ENCODE measurements at places on chromosomes 12 and 14.

GRCh38 chr12:56581418-56582145, 48.5 kb downstream of the BAZ2A start:
- no peak for DNase-seq

- no peak for DNase-seq
Observed at GRCh38 chr14:65277580-65278270, 134.8 kb upstream of the FUT8 start.

DNA sequence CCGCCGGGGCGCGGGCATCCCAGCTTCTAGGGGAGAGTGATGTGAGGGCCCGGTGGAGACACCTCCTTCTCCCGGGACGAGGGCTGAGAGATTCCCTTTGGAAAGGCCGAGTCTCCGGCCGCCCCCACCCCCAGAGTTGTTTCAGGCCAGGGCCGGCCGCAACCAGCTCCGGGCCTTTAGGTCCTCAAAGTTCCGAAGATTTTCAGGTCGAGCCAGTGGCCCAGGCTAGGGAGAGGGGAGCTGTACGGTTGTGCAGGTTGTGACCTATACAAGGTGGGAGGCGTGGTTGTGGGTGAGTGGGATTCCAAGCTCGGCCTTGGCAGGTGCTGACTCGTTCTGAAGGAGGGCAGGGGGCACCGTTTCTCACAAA, 18.4 kb upstream of the ANKRD33 start:
- DNase-seq, result no peak

DNA sequence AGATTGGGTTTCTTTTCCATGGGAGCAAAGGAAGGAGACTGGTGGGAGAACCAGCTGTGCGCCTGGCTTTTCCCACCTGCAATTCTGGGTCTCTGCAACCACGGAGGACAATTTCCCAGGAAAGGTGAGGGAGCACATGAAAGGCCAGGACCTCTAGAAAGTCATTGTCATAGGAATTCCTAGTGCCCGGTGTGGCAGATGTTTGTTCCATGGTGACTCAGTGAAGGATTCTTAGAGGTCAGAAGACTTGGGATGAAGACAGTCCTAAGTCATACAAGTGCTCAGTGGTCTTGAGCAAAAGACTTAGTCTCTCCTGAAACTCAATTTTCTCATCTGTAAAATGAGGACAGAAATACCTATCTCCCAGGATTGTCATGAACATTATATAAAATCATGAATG, 51.3 kb downstream of the KCNA5 start:
- DNase-seq, result no peak

DNA sequence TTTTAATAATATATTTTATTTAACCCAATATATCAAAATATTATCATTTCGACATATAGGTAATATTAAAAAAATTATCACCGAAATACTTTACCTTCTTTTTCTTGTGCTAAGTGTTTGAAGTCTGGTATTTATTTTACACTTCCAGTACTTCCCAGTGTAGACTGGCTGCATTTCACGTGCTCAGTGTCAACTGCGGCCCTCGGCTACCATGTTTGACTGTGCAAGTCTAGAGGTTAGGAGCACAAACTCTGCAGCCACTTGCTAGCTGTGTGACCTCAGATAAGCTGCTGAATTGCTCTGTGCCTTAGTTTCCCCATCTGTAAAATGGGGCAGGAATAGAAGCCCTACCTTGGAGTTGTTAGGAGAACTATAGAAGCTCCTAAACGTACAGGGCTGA, 42.3 kb upstream of the ESRRB start:
- no peak for DNase-seq

GRCh38 chr12:131188131-131189050, 234.7 kb downstream of the ADGRD1 start:
- DNase-seq, result no peak

DNA sequence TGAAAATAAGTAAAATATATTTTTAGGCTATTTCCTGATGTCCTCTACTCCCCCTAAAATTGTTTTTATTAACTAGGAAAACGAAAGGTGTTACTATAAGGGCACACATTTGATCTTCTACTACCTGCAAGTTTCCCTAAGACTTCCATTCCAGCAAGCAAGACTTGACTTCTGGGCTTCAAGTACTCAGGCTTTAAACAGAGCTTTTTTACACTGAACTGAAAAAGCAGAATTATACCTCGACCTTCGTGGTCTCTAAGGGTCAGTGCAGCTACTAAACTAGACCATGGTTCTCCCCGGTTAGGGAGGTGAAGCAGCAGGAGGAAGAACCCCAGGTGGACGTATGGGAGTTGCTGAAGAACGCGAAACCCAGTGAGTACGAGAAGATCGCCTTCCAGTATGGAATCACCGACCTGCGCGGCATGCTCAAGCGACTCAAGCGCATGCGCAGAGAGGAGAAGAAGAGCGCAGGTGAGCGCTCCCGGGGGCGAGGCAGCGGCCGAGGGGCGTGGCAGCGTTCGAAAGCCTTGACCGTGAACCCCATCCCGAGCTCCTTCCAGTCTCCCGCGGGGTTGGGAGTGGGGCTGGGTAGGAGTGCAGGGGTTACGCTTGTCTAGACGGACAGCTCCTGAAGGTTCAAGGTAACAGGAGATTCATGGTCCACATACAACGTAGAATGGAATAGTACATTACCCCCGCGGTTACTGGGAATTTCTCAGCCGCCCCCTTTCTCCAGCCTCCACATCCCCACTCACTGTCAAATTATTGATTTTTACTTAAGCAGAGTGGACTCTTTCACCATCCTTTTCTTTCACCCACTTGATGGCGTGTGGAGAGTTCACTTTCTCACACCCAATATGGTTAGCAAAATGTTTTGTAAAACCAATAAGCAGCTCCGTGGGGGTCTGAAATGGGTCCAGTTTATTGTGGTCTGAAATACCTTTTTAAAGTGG, 47.6 kb downstream of the MYBPC1 start:
- DNase-seq, result peak; percentile 18

DNA sequence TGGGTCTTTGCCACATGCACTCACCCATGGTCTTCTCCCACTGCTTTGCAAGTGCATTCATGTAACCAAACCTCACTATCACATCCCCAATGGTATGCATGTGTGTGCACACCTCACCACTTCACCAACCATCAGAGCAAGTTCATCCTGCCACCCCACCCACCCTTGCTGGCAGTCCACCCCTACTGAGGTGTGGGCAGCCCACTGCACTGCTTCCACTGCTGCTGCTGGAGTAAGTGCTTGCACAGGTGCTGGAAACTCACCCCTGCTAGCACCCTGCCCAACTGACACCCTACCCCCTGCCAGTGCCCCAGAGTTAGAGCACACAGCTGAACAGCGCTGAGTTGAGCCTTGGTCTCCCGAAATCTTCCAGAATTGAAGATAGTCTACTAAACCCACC, 46.1 kb upstream of the CLEC14A start:
- DNase-seq, result no peak

DNA sequence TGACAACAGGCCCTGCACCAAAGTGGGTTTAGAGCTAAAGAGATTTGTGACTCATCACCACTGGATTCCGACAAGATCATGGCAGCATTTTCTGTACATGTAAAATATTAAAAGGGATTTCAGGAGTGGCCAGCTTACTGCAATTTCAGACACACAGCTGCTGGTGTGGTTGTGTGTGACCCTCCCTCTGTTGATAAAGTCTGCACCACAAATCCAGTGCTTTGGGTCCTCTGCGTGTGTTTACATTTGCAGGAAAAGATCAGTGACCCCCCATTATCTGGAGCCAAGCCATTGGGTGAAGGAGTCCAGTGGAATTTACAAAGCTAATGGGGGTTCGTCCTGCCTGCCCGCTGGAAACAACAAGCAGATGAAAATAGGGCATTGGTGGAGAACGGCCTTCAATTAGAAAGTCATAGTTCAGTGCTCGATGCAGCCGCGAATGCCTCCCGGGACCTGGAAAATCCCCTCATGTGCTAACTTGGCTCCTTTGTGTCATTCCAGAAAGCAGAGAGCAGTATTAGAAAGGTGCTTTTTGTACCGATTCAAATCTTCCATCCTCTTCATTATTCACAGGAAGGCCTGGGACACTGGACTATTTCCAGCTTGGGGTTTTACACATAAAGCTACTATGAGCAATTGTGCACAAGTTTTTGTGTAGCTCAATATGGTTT, 188.5 kb upstream of the TMEM132C start:
- no peak for DNase-seq

DNA sequence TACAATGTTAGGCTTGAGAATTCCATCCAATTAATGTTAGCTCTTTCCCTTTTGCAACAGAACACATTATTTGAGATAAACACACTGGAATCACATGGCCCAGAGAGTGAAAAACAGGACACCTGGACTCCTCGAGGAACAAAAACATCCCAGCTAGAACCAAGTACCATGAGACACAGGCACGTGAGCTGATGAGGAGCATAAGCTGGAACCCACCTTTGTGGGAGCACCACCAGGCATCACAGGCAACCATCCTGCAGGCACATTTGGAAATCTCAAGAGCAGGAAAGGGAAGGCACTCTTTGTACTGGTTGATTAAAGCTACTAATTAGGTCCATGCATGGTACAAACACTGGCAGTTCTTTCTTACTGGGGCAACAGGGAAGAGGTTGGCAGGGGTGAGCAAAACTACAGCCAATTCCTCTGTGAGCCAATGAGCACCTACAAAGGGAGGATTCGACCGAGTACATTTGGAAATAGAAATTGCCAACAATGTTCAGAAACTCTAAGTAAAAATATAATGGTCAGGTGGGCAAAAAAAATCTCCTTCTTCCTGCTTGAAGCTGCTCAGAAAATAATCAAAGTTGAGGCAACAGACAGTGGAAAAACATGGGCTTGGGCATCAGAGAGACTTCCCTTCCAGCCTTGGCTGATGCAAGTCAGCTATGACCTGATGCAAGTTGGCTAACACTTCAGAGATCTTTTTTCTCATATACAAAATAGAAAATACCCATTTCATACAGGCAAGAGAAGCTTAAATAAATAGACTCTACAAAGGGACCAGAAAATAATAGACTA, 216.7 kb downstream of the NUAK1 start:
- no peak for DNase-seq

DNA sequence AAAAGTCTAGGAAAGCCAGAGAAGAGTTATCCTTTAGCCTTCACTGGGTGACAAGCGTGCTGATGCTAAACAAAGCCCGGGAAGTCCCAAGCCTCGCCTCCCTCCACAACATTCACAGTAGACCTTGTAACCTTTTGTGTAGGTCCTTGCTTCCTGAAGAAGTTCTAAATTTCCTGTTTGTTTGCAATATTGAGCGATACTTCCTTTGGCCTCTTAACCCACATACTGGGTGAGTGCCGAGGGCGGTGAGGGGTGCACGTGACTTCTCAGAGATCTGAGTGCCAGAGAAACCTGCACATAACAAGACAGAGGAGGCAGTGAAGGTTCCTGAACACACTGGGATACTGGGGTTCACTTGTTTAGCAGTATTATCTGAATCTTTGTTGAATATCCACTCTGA, 134.3 kb downstream of the PLXNC1 start:
- DNase-seq, result no peak

- DNase-seq, result no peak
Observed at GRCh38 chr14:65817011-65817410, 404.5 kb downstream of the FUT8 start.

- DNase-seq, result no peak
Observed at GRCh38 chr12:57864442-57865083, 18.0 kb upstream of the CTDSP2 start.

DNA sequence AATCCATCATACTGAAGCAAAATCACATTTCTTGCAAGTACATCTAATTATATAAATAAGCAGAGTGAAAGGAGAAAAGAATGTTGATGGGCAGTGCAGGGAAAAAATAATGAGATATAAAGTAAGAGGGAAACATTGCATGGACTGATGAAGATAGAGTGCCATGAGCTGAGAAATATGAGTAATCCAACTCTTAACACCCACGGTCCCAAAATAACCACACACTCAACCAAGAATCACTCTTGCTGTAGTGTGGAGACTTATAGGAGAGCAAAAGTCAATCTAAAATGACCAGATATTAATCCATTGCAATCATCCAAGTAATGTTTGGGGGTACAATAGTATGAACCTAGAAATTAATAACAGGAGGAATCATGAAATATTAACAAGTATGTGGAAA, 40.2 kb downstream of the MYF5 start:
- no peak for DNase-seq

DNA sequence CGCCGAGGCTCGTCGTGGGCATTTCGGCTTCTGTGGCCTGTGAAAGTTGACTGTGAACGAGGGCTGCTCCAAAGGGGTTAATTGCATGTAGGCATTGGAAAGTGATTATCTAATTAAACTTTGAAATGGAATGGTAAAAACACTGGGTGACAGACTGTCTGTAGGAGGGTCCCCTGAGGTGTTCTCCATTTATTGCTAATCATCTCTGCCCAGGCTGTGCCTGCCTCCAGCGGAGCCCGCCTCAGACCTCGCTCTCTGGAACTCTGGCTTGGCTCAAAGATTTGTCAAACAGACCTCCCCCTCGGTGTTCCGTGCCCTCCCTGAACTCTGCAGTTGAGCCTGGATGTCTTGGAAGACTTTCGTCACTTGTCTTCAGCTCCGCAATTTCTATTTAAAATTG, 50.2 kb upstream of the VRK1 start:
- DNase-seq, result no peak

GRCh38 chr12:92362785-92363184, 217.1 kb upstream of the BTG1 start:
- no peak for DNase-seq

DNA sequence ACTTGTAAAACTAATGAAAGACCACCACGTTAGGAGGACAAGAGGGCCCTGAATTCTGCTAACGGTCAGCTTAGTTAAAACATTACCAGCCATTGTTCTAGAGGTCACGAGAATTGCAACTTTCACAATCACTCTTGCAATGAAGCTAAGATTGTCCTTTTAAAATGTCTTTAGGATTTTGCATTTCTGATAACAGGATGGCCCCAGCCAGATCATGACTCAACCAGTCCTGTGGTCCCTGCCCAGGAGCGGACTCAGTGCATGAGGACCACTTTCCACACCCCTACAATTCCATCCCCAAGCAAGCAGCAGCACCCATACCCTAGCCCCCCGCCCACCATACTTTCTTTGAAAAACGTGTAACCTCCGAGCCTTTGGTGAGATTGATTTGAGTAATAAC, 28.7 kb downstream of the HSP90AA1 start:
- no peak for DNase-seq

- DNase-seq, result no peak
Observed at GRCh38 chr12:84069198-84069597, 843.4 kb downstream of the SLC6A15 start.

Measured in NCI-H2029 treated with DMSO at 0.1 percent for 48 hours (cell line).